GM18507 (cell line): ENCODE measurements at places on chromosomes 1 and 21.

DNA sequence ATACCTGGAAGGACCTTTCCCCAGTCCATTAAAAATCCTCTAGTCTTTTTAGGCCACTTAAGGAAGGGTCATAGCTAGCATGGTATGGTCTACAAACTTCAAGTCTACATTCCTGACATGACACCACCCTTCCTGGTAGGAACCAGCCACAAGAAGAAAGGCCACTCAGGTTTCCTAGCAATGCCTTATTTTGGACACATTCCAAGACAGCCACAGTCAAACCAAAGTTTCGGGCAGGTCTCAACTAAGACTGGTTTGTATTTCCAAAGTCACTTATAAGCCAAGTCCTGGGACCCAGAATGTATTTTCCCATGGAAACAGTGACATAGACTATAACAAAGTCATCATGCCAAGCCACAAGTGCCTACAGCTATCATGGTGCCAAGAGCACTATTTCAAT, 50.6 kb upstream of the SLC44A3 start:
- DNase-seq, result no peak

DNA sequence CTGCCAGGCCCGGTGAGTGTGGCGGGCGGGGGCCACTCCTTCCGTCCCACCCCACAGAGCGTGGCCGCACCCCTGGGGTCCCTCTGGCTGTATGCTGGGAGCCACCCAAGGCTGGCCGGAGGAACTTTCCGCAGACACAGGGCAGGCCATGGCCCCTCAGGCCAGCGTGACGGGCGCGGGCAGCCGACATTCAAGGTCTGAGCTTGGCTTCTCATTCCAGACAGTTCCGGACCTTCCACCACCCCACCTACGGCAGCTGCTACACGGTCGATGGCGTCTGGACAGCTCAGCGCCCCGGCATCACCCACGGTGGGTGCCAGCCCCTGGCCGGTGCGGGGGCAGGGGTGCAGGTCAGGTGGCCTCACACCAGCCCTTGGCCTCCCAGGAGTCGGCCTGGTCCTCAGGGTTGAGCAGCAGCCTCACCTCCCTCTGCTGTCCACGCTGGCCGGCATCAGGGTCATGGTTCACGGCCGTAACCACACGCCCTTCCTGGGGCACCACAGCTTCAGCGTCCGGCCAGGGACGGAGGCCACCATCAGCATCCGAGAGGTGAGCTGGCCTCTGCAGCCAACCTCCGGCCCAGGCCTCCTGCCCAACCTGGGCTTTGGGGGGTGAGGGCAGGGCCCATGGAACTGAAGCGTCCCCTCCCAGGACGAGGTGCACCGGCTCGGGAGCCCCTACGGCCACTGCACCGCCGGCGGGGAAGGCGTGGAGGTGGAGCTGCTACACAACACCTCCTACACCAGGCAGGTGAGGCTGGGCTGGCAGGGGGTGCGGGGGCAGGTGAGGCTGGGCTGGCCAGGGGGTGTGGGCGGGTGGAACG, 7.3 kb downstream of the SCNN1D start:
- no peak for DNase-seq

DNA sequence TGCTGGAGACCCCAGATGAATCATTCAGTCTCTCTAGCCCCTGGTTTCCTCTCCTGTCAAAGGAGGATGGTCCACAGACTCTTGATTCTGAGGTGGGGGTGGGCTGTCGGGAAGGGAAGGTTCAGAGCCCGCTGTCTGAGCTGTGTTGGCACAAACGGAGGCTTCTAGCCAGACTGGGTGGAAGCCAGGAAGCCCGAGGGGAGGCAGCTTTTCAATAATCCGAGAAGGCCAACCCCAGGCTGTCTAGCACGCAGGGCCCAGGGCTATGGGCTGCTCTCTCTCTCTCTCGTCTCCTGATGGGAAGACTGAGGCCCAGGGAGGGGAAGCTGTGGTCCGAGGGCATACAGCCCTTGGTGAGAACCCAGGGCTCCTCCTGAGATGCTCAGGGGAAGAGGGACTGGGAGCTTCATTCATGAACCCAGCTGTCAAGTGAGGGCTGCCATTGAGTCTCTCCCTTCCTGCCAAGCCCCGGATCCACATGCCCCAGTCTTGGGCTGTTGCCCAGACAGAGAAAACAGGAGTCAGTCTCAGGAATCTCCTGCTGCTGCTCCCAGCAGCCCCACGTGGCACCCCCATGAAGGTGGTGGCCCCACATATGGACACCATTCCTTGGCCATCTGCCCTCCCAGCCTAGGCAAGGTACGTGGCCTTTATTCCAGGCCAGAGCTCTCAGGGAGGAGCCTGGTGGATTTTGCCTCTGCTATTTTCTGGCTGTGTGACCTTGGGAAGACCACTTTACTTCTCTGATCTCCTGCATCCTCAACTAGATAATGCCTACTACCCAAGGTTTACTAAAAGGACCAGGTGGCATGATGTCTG, 44.4 kb downstream of the RAP1GAP start:
- no peak for DNase-seq

- DNase-seq, result no peak
These were observed 46.8 kb downstream of the PRAMEF20 start for GRCh38 chr1:13456904-13457532.

DNA sequence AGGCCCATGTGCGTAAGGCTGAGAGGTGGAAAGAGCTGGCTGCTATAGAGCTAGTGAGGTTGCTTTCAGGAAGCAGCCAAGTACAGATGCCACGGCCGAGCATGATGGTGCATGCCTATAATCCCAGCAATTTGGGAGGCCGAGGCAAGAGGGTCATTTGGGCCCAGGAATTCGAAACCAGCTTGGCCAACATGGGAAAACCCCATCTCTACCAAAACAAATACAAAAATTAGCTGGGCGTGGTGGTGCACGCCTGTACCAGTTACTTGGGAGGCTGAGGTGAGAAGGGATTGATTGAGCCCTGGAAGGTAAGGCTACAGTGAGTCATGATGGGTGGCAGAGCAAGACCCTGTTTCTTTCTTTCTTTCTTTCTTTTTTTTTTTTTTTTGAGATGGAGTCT, 2.7 kb downstream of the CCDC24 start:
- DNase-seq, result no peak

- no peak for DNase-seq
These were observed 91.5 kb downstream of the MRPL39 start for GRCh38 chr21:25515484-25516405.

DNA sequence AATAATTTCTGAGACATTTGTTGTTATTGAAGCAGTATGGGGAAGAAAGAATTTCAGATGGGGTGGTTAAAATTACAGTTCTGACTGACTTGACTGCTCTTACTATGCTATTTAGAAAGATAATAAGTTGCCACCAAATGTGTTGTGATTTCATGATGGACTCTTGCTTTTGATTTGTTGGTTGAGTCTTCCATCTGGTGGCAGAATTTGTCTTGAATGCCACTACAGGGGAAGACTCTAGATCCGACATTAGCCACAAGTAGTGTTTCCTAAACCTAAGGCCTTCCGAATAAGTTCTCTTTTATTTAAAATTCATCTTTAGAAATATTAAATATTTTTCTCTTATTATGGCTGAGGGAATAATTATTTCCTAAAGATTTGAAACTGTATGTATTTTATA, 190.9 kb upstream of the ADGRL4 start:
- DNase-seq, result no peak

- DNase-seq, result no peak
These were observed 95.0 kb upstream of the MROH9 start for GRCh38 chr1:170840371-170840770.

GRCh38 chr1:26035959-26036755, 9.8 kb downstream of the SLC30A2 start:
- DNase-seq, result peak; percentile 85

DNA sequence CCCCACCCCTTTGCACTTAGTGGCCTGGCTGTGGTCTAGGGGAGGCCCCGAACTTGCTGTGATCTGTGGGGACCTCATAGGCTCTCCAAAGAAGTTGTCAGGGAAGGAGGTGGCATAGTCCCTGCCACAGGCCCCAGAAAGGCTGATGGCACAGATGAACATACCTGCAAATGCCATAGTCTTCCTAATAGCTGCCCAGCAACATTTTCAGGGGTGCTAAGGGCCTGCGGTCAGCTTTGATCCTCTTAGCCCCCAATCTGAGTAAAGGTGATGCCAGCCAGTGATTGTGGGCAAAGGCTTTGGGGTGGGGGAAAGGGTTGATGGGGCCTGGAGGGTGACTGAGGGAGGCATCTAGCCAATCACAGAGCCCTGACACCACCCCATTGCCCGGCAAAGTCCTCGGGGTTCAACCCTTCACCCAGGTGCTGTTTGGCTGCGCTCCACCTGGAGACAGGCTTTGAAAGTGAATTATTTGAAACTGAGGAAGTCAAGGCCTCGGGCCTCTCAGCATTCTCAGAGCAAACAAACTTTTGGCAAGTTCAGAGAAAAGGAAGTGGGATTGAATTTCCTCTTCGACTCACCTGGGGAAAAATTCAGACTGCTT, 35.8 kb downstream of the PAX7 start:
- DNase-seq, result no peak

DNA sequence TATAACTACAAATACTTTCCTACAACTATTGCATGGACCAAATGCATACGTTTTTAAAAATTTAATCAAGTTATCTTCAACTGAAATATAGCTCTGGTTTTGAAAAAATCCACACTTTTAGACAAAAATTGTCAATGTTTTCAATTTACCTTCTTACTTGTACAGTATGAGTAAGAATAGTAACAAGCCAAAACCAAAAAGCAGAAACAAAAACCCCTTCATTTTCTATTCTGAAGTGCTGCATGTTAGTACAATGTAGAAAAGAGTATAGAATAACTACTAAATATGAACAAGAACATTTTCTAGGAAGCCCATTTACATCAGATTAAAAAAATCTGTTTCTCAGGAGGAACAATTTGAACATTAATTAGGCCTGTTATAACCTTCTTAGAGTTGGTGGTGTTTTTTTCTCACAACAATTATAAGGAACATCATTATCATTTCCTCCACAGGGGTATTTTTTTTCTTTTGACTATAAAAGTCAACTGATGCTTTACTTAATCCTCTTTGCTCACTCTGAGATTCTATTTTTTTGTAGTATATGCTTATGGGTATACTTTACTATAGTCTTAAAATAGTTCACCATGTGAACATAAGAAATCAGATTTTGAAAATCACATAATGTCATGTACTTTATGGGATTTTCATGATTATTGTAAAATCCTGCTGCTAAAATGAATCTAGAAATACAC, 475.4 kb downstream of the PTBP2 start:
- no peak for DNase-seq

GRCh38 chr1:206713910-206714312, 29.2 kb downstream of the MAPKAPK2 start:
- no peak for DNase-seq

- DNase-seq, result no peak
These were observed 28.9 kb downstream of the FAF1 start for GRCh38 chr1:50930965-50931737.

DNA sequence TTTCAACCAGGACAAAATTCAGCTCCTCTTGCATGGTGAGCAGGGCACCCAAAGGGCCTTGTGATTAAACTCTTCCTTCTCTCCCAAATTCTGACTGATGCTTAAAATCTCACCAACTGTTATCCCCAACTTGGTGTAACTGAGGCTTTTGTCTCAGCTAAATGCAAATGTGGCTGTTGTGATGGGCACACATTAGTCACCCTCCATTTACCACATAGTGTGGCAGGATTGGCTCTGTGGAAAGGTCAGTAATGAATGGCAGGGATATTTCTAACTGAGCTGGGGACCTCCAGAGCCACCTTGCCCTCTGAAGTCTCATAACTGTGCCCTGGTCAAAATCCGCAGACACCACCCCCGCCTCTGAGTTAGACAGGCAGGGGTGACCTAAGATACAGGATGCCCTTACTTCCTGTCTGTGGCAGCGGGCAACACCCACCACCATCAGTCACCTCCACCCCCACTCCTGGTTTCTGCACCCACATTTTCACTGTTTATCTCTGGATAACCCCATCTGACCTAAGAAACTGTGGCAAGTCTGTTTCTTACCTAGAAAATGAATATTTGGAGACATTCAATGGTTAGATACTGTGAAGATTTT, 25.4 kb upstream of the RGS16 start:
- DNase-seq, result no peak

- DNase-seq, result no peak
These were observed 1.7 kb upstream of the PKP1 start for GRCh38 chr1:201281573-201281972.

DNA sequence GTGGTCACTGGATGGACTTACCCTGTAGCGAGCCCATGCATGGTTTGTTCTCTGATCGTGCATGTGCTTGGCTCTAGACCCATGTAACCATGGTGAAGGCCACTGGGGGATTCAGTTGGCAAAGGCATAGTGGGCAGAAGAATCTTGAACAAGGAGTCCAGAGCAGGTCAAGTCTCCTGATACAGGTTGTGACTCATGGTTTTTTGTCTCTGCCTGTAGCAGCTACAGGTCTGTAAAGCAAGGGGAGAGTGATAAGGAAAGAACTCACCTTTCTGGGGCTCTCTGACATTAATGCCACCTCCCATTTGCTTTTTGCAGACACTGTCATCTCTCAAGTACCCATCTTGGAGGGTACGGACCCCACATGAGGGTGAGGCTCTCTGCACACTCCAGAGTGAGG, 153.4 kb upstream of the CAMK1G start:
- DNase-seq, result no peak

- DNase-seq, result no peak
These were observed 362.2 kb upstream of the LYPLAL1 start for GRCh38 chr1:218811497-218811896.

- no peak for DNase-seq
These were observed 80.2 kb downstream of the VPS13D start for GRCh38 chr1:12309783-12310742.

GRCh38 chr21:34528131-34528561, 16.1 kb upstream of the KCNE1 start:
- DNase-seq, result no peak
